DMS79 (cell line): ENCODE measurements at places on chromosomes 11 and 22.

DNA sequence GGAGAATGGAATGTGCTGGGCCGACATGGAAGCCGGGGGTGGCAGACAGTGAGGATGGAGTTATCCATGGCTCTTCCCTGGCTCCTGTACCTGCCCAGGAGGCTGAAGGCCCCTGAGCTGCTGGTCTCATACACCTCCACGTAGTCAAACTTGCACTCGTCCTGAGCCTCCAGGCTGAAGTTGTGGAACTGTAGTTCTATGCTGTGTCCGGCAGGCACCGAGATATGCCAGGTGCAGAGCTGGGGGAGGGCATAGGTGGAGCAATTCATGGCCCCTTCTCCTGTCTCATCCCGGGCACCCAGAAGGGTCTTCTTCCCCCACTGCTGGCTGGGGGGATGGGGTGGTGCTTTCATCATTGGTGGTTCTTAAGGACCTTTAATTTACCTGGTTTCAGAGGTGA is 2.8 kb downstream of the MFRP start:
- DNase-seq, result no peak

DNA sequence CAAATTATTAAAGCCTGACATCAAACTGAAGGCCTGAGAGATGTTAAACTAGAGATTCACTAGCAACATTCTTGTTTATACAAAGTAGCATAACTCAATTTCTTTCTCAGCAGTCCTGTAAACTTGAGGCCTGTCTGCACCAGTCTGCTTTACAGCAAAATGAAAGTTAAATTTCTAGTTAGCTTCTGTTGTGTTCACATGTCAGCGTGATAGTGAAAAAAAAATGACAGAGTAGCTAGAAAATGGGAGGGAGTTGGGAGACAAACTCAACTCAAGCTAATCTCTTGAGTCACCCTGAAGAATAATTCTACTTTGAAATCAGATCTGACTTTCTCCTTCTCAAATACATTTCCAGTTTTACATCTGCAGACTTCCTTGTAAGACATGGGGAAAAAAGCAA is 6.5 kb downstream of the RBFOX2 start:
- DNase-seq, result no peak

- no peak for DNase-seq
Observed at GRCh38 chr22:44204739-44205515, 24.2 kb downstream of the PARVG start.

GRCh38 chr11:46347637-46348311 is 511 bp downstream of the DGKZ start:
- no peak for DNase-seq

GRCh38 chr11:1356007-1356435 is 33.7 kb upstream of the BRSK2 start:
- no peak for DNase-seq

DNA sequence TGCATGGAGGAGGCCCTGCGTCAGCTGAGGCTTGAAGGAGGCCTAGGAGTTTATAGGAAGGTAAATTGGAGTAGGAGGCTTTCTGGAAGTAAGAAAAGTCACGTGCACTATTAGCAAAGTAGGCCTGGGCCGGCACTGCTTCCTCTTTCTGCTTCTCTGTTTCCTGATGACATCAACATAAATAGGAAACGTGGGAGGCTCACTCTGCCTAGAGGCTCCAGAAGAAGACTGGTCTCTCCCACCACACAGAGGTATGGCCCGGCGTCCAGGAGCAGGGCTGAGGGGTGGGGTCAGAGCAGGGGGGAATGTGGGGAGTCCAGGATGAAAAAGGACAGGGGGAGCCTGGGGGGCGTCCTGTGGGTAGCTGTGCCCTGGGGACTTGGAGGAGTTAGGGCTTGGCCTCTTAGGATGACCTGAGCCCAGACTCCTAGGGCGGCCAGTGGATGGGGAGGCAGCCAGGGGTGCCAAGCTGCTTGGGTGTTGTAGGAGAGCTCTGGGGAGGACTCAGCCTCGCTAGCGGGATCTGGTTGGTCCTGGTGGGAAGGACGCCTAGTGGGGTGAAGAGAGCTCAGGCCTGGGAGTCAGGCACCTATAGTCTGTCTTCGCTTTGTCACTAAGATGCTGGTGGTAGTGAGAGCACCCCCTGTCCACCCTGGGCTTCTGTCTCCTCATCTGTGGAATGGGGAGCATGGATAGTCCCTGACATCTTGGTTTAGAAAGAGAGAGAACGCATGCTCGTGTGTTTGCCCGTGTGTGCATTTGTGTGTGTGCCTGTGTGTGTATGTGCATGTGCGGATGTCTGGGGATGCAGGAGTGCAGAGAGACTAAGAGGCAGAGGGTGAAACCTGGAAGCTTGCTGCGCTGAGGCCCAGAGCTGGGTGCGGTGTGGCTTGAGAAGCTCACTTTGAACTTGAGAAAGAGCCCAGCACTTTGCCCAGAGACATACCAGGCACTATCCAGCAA is at the start of gene CSF2RB:
Gene CSF2RB, plus strand, starts transcription at position 202 of the 963 bp plus-strand sequence. CDS start 8,580 bp downstream, outside the sequence.
- DNase-seq, result no peak

DNA sequence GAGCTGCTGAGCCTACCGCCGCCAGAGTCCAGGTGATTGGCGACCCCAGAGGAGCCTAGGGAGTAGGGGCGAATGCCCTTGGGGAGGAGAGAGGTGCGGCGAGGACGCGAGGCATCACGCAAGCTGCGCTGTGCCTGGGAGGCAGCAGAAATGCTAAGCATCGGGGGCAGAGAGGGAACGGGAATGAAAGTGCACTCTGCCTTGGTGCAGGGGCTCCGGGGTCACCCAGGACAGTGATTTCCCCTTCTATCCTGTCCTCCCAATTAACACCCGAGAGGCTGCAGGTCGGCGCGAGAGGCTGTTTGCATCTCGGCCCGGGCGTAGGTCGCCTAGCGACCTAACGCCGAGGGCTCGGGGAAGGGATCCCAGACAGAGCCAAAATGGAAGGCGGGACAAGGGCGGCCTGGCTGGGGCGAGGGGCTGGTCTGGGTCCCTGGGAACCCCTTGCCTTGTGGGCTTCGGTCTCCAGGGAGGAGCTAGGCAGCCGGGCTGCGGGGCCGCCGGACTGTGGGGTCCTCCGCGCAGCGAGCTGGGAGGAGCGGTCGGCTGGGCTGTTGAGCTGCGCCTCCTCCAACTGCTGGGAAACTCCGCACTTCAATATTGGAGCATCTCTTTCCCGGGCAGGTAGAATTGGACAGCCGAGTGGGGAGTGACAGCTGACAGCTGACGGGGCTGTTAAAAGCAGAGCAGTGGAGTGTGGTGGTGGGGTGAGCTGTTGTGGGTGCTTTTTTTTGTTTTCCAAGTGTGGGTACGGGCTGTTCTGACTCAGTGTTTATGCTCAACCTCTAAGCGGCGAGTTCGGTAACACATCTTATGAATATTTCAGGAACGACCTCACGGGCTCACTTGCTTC is 657 bp downstream of the ELMOD1 start:
- DNase-seq, result no peak

- no peak for DNase-seq
Observed at GRCh38 chr11:92138296-92138695, 86.3 kb upstream of the FAT3 start.

GRCh38 chr11:9008011-9008550 is 4.3 kb upstream of the NRIP3 start:
- no peak for DNase-seq

DNA sequence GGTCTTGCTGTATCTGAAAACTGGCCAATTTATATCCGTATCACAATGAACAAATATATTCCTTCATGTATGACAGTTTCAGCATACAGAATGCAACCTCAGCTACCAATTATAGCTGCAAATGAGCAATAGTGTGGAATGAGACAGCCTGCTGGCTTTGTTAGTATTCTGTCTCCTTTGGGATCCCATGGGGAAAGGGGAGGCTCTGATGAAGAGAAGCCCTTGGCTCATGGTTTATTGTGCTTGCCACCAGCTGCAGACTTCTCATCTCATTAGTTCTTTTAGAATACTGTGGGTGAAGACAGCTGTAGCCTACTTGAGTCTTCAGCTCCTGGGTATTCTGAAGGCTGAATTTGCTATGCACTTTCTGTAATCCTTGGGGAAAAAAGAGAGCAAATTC is 42.4 kb downstream of the PITPNB start:
- peak; percentile 10 for DNase-seq

DNA sequence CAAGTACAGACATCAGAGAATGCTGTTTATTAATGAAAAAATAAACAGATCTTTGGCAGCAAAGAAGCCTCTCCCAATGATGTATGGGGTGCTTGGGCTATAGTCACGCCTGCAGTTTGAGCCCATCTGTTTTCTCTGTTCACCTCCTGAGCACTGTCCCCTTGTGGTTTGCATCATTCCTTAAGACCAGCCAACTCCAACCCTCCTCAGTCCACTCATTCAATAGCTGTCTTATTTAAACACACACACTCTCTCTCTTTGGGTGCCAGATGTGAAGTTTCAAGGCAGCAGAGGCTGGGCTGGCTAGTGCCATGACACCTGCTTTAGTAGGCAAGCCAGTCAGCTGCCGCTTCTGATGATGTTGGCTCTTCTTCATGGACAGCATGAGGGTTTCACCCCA is 58.1 kb downstream of the POLD3 start:
- peak; percentile 80 for DNase-seq

DNA sequence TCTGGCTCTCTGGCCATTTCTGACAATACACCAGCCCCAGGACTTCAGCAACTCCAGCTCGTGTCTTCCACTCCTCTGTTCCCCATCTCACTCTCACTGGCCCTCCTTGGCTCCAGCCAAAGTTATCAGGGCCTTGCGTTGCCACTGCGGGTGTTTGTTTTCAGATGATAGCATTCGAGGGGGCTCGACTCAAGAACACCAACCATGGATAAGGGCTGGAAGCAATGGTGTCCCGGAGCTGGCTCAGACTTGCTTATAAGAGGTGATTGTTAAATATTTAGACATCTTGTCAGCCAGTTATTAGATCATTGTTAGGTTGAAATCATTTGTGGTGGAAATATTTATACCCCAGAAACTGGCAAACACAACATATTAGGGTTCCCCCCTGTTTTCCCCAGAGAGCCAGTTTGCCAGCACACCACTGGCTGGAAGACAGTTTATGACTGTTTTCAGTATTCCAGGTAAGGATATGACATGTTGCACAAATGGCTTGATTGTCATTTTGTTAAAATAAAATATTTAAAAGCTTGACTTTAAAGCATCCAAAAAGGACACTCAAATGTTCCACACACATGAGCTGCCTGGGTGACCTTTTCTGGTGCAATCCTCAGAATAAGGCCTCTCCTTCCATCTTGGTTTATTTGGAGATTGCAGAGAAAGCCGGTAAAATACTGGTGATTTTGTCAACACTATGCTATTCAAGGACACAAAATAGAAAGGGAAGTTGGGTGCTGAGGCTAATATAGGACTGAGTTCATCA is 98.3 kb downstream of the FBXO7 start:
- no peak for DNase-seq

DNA sequence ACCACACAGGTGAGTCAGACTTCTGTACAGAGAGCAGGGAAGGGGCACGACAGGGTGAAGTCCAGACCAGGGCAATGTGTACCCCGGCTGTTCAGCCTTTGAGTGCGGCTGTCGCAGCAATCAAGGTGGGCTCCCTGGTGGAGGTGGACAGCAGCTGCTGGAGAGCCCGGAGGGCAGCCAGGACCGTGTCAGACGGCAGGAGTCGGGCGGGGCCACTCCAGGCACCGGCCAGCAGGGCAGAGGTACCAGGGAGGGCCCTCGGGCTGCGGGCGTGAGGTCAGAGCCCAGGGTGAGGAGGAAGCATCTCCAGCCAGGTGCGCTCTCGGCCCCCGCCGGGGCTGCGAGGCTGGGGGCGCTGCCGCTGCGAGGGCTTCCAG is 802 bp upstream of the PIM3 start:
- no peak for DNase-seq

DNA sequence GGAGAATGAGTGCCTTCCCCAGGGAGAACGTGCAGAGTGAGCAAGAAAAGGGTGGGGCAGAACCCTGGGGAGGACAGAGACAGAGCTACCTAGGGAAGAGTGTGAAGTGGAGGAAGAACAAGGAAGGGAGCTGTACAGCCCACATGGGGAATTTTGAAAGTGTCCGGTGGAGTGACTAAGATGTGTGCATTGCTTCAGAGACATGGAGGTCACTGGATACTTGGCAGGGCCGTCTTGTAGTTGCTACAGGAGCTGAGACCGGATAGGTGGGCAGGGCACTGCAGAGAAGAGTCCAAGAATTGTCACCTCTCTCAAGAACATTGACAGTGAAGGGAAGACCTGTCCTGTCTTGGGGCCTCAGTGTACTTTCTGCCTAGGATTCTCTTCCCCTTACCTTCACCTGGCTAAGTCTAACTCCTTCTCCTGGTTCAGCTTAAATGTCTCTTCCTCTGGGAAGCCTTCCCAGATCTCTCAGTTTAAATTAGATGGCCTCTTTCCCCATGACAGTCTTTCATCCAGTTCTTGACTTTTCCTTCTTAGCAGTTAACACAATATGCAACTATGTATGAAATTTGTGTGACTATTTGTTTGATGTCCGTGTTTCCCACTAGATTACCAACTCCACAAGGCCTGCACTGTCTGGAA is 9.2 kb upstream of the P2RY6 start:
- no peak for DNase-seq

DNA sequence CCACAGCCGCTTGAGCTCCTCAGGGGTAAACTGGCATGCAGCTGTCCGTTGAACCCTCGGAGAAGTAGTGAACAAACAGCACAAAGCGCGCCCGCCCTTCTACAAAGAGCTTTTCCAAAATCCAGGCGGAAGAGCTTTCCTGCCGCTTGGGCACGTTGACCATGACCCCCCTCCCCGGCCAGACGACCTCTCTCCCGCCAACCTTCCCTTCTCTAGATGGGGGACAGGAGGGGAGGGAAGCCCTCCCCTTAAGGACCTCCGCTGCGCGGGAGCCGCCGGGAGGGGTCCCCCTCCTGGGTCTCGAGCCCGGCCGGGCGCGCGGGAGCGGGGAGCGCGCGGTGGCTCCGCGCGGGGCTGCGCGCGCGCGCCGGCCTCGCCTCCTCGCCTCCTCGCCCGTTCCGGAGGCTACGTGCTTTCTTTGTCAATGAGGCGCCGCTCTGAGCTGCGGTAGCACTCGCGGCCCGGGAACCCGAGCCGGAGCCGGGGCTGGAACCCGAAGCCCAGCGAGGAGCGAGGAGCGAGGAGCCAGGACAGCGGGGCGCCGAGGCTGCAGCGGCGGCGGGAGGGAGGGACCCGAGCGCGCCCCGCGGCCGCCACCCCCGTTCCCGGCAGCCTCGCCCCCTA is 118.6 kb downstream of the HIPK3 start:
- no peak for DNase-seq

GRCh38 chr11:61378713-61379313 is 13.6 kb upstream of the TMEM216 start:
- DNase-seq, result no peak

GRCh38 chr11:78820741-78821140 is 246.1 kb upstream of the NARS2 start:
- no peak for DNase-seq

- DNase-seq, result peak; percentile 63
Observed at GRCh38 chr22:20495861-20496681, 476 bp upstream of the KLHL22 start.

- no peak for DNase-seq
Observed at GRCh38 chr11:112100462-112100861, 13.8 kb downstream of the SDHD start.

DNA sequence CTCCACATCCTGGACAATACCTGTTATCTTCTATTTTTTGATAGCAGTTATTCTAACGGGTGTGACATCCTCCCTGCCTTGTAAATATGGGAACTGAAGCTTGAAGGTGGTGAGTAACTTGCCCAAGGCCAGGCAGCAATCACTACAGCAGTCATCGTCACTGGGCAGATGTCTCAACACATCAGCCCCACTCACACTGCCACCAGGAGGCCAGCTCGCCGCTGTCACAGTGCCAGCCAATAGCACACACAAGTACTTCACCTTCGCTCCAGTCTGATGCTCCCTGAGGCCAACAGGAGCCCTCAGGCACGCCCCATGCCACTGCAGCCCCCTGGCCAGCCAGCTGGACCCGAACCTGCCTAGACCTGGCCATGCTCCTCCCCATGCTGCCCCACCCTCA is 4.9 kb upstream of the TTLL1 start:
- DNase-seq, result peak; percentile 6

- DNase-seq, result no peak
Observed at GRCh38 chr22:50724616-50725015, 13.4 kb upstream of the ACR start.
